Ascending aorta (tissue), 2 donors: ENCODE measurements at places on chromosomes 2 and 18.

GRCh38 chr2:652881-653480 lies 24.2 kb downstream of the TMEM18 start:
- DNase-seq = no peak

DNA sequence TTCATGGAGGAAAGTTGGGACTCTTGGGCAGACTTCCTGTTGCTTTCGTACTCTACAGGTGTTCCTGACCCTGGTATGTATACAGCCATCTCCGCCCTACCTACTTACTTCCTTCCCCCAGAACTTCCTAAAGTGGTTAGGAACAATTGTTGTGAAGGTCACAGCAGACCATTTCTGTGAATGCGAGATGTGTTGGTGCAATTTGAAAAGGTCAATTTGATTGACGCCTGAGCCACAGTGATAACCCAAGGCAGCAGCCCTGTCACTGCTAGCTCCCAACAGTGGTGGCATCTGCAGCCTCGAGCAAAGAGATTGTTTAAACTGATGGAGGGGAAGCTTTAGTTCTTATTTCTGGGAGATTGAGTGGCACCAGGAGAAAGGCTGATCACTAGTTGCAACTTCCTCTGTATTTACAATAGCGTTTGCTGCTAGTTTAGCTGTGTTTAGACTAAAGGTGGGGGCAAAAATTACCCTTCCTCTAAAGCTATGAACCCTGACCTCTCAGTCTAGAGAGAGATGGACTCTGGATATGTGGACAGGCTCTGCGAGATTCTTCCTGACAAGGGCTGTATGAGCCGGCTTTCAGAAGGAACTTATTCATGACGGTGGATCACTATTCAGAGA lies 78.3 kb upstream of the MAP4K3 start:
- no peak for DNase-seq

GRCh38 chr18:65936678-65937077 lies 185.9 kb downstream of the CDH7 start:
- no peak for DNase-seq

DNA sequence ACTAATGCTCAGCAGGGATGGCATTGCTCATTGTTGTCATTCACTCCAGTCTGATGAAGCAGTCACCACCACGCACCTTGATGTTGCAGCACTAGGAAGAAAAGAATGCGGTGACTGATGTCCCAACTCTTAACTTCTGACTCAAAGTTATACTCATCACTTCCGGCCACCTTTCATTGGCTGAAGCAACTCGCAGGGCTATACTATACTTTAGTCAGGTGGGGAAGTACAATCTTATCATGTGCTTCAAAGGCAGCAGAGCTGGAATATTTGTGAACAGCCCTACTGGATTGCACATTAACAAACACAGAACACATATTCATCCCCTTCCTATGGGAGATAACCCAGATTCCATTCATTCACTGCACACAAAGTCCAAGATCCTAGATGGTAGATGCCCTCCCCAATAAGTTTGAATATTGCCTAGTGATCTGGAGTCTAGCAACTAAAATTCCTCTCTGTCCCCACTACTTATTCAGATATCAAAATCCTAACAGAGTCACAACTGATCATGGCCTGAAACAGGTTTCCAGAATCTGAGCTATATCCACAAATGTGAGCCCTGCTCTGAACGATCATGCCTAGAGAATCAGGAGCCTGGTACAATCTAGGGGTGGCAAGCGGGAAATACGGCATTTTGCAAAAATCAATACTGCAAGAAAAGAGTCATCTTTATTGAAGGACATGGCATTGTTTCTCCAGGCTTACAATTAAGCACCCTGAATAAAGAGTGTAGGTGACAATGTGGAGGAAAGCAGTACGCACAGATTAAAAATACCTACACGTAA lies 3.4 kb upstream of the SPATS2L start:
- no peak for DNase-seq

- DNase-seq = no peak
Observed at GRCh38 chr2:71453404-71454220, at the start of gene DYSF. Gene DYSF (plus strand): TSS chr2:71453561.

GRCh38 chr2:23992931-23993330 lies 17.0 kb upstream of the MFSD2B start:
- no peak for DNase-seq

- DNase-seq = no peak
Observed at GRCh38 chr2:218983263-218983933, 1.6 kb downstream of the FEV start.

DNA sequence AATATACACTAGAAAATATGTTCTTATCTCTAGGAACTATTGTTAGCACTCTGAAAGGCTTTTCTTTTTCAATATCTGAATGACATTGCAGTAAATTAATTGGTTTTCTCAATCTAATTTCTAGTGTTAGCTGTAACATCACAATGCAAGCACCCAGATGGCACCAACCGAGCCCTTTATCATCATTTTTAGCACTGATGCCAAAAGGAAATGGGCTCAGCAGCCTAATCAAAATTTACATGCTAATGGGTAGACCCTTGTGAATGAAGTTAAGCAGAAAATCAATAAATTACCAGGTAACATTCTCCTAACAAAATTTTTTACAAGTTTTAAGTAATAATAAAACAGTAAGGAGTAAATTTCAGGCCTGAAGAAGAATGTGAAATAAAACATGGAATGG lies 53.5 kb upstream of the PGAP1 start:
- DNase-seq = no peak

DNA sequence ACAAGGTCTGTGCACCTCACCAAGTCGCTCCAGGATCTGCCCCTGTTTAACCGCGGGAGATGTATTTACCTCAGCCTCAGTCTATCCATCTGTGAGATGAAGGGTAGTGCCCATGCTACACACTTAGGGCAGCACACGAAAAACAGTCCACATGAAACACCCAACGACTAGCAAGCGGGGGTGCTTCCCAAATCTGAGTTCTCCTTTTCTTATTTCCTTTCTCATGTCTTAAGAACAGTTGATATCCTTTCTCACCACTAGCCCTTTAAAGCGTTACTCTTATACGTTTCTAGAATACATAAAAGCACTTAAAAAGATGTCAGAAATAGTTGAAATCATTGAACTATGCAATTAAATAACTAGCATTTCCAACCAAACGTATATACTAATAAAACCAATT lies 207.3 kb upstream of the PXDN start:
- no peak for DNase-seq
